Heart right ventricle (tissue), 16 donors: ENCODE measurements at places on chromosomes 12 and 14. TPM values are rescaled to one million over a fixed set of nuclear protein-coding genes. Genes with fewer than 3 reads are reported as not detected.
A peak's percentile ranks its signal among the peaks of the same experiment; 100 is the strongest.

DNA sequence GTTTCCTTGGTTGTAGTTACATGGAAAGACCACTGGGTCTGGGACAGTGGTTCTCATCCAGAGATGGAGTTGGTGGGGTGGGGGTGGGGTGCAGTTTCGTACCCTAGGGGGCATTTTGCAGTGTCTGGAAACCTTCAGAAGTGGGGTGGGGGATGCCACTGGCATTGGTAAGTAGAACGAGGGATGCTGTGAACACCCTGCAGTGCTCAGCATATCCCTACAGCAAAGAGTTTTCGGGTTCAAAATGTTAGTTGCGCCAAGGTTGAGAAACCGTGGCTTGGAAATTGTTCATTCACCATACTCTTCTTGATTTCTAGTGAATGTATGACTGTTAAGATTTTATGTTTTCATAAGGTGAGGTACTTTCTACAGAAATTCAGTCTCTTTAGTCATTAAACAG, 28.7 kb downstream of the TRAF3 start:
- no peak for DNase-seq

- no peak for DNase-seq
Observed at GRCh38 chr14:93379831-93380230, 32.8 kb downstream of the COX8C start.

GRCh38 chr12:19412844-19413243, 26.4 kb upstream of the AEBP2 start:
- peak; percentile 26 for DNase-seq

DNA sequence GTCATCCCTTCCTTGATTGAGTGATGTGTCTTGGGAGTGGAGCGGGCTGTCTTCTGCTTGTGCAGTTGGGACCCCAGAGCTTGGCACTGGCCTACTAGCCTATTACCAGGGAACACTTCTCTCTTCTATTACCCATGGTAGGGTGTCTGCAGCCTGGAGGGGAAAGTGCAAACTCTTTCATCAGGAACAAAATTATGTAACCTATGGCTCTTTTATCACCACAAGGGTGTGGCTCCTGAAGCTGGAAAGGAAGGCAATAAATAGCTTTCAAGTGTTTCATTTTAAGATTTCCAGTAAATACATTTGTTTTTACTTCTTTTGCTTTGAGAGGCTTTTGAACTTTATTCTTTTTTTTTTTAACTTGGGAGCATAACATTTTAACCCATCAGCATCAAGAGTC, 349.7 kb upstream of the FAR2 start:
- no peak for DNase-seq

DNA sequence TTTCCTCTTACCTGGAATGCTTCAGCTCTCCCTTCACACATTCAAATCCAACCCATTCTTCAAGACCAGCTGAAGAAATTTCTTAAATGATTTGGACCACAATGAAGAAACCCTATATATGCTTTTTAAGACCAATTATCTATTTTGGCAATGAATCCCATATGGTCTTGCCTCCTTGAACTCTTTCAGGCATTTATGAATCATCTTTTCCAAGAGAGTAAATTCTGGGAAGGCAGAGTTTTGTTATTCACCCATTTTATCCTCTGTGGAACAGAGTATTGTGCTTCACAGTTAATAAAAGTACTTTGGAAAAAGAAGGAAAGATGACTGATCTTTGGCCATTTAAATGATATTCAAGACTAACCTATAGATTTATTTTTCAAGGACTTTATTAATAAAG, 14.0 kb downstream of the GIT2 start:
- DNase-seq, result no peak

DNA sequence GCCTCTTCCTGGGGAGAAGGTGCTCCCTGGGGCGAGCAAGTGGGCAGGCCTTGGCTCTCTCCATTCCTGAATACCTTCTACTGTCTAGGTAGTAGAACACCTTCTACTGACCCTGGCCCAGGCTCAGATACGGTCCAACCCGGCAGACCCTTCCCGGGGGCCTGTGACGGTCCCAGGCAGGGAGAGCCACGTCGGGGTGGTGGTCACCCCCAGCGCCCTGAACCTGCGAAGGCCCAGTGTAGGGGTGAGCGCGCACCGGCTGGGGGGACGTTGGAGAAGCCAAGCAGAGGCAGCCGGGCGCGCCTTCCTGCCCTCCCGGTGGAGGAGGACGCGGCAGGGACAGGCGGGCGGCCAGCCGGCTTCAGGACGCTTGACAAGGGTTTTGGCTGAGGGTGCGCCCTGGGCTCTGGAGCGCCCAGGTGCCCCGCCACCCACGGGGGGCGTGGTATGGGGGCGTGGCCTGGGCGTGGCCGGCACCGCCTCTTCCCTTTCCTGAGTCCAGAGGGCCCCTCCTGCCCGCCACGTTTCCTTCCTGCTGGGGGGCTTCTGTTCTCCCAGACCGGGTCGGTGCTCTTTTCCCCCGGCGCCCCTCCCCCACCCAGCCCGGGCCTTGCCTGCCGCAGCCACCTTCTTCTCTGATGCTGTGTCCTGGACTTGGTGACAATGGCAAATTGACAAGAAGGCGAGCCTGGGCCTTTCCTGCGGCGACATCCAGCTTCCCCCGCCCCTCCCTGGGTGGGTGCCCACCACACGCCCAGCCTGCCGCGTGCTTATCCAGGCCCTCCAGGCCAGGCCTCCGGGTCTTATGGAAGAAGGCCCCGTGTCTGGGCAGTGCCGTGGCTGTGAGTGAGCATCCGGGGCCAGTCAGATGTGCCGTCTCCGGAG, 24.5 kb upstream of the PPP1R13B start:
- peak; percentile 85 for DNase-seq

GRCh38 chr14:63174760-63175191, 29.5 kb upstream of the RHOJ start:
- no peak for DNase-seq

GRCh38 chr12:19739195-19739776, 300.0 kb downstream of the AEBP2 start:
- no peak for DNase-seq

DNA sequence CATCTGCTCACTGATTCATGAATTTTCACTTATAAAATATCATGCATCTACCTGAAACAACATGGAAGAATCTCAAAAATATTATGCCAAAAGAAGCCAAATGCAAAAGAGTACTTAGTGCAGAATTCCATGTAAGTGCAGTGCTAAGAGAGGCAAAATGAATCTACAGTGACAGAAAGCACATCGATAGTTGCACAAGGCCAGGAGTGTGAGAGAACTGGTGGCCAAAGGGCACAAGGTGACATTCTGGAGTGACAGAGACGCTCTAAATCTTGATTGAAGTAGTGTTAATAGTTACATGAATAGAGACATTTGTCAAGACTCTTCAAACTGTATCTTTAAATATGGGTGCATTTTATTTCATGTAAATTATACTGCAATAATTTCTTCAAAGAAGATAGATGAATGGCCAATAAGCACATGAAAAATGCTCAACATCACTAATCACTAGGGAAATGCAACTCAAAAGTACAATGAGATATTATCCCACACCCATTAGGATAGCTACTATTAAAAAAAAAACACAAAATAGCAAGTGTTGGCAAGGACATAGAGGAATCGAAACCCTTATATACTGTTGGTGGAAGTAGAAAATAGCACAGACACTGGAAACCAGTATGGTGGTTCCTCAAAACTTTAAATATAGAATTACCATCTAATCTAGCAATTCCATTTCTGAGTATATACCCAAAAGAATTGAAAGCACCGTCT, 71.7 kb upstream of the KICS2 start:
- no peak for DNase-seq

GRCh38 chr14:101198398-101199027, 295.0 kb upstream of the RTL1 start:
- DNase-seq, result no peak

GRCh38 chr12:93911396-93911795, 234.2 kb downstream of the CRADD start:
- DNase-seq, result no peak

DNA sequence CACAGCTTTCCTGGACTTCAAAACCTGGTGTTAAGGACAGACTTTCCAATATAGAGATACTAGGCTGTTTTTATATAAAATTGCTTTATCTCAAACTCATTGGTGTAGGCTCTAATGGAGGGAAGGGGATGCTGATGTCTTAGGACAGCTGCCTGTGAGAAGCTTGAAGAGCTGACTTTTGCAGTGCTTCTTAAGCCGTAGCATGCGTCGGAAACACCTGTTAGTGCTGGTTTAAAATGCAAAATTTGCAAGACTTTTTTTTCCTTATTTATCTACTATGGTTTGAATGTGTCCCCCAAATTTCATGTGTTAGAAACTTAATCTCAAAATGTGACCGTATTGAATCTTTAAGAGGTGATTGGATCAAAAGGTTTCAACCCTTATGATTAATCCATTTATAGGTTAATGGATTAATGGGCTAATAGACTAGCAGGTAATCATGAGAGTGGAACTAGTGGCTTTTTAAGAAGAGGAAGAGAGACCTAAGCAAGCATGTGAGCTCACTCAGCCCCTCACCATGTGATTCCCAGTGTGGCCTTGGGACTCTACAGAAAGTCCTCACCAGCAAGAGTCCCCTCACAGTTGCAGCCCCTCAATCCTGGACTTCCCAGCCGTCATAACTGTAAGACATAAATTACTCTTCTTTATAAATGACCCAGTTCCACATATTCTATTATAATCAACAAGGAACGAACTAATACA, 60.9 kb upstream of the FUT8 start:
- no peak for DNase-seq

GRCh38 chr14:75831455-75831854, 150.3 kb downstream of the TGFB3 start:
- DNase-seq, result peak; percentile 74

- no peak for DNase-seq
Observed at GRCh38 chr12:83527810-83528209, 841.1 kb downstream of the TMTC2 start.

DNA sequence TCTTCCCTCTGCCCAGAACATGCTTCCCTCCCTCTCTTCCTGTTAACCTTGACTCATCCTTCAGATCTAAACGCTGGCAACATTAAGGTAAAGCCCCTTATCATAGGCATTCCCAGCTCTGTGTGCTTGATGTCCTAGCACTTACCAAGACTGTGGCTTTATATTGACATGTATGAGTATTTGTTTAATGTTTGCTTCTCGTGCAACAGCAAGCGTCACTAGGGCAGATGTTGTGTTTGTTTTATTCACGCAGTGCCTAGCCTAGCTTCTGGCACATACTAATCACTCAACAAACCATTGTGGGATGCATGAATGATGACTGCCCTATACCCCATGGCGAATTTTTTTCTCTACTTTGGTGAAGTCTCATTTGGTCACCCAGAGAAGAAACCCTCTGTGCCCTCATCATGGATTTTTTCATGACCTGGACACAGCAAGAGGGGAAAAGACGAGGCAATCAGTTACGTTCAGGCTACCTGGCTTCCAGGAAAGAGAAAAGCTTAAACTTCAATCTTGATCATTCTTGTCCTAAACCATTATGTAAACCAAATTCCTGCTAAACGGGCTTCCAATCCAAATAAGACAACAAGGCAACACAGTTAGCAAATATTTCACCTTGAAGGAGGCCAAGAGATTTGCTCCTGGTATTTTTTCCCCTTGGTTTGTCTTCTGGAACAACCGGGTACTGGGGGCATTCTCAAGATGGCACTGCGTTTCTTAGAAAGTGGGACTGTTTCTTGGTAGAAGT, 47.9 kb upstream of the SOCS2 start:
- DNase-seq, result no peak

- DNase-seq, result no peak
Observed at GRCh38 chr12:12449533-12450025, 92.7 kb downstream of the BORCS5 start.

DNA sequence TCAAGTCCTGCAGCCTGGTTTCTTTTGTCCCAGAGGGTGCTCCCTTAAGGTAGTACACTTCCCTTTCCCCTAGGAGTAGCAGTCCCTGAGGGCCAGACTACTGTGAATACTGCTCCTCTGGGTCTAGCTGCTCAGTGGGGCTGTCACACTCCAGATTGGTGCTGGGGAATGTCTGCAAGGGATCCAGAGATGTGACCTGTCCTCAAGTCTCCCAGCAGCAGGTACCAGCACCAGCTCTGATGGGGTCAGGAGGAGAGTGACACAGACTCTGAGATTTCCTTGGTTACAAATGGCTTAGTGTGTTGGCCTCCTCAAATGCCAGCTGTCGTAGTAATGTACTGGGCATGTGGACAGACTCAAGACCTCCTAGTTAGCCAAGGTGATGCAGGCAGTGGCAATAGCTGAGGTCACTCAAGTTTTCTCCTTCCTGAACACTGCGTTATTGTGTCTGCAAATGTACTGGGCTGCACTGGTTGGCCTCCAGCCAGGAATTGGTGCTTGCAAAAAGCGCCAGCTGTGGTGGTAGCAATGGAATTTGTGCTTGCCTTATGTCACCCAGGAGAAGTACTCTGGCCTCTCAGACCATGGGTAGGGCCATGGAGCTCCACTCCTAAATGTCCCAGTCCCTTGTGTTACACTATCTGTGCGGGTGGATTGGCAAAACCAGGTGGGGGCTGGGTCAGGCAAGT, 36.4 kb upstream of the AEBP2 start:
- peak; percentile 36 for DNase-seq

DNA sequence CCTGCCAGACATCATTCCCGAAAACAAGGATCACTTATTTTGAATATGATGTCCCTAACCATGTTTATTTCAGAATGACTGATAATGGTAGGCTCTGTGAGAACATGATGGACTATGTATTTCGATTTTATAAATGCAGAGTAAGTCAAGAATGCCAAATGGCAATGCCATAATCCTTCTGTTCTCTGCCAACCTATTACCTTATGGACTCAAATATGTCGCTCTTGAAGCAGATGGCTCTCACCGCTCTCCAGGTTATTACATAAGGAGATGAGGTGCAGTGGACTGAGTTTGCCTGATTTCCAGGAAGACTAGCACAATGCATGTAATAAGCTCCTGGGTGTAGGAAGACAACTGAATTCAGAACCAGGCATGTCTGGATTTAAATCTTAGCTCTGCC, 227.2 kb downstream of the BTG1 start:
- DNase-seq, result no peak

DNA sequence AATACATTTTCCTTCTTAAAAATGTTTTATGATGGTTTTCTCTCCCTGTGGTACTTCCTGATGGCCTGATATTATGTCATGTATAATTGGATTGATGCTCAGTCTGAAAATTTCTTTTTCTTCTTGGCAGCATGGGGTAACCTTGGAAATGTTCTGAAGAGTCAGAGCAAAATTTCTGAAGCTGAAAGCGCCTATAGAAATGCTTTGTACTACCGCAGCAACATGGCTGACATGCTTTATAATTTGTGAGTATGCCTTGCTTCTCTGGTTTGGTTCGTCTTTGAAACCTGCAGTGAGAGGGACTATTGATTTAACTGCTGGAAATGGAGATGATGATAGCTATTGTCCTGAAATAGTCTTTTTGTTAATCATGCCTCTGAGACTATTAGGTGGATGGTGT, 243.6 kb downstream of the TMTC2 start:
- no peak for DNase-seq

- peak; percentile 38 for DNase-seq
Observed at GRCh38 chr12:14514154-14514842, 53.4 kb downstream of the PLBD1 start.

POTEM gene
- not detected for total RNA-seq

PKP2 gene
- total RNA-seq, result 447 TPM

JAG2 gene
- total RNA-seq, result 21.4 TPM

C1R gene
- total RNA-seq, result 39.8 TPM

KRT85 gene
- total RNA-seq, result not detected

RND1 gene
- 1.0 TPM for total RNA-seq

FIGNL2 gene
- 0.51 TPM for total RNA-seq
